Placental pericyte (primary cell): ENCODE measurements at places on chromosomes 11 and 22. TPM values are rescaled to one million over a fixed set of nuclear protein-coding genes. Genes with fewer than 3 reads are reported as not detected.

The HRAS gene
- 44.6 and 46.1 TPM in 2 replicates for total RNA-seq

The KLHL35 gene
- 2.4 and 4.6 TPM in 2 replicates for total RNA-seq

The TRIM22 gene
- total RNA-seq = 54.7 and 57.0 TPM in 2 replicates

The NPTXR gene
- total RNA-seq = 1.9 and 2.4 TPM in 2 replicates

The IL17REL gene
- total RNA-seq = not detected in 2 replicates

The OLFML1 gene
- 0.44 and 0.72 TPM in 2 replicates for total RNA-seq
